ENCODE measurements at places on chromosomes 3 and 15. TPM values are rescaled to one million over a fixed set of nuclear protein-coding genes. Genes with fewer than 3 reads are reported as not detected.

GRCh38 chr15:72758182-72758581, 25.4 kb downstream of the ADPGK start:
- no peak for DNase-seq

- DNase-seq: no peak
These were observed 93.6 kb upstream of the ATP2B2 start for GRCh38 chr3:10599017-10599416.

GRCh38 chr3:127819656-127820055, 2.7 kb downstream of the MGLL start:
- DNase-seq: no peak

The WNT7A gene
- total RNA-seq: not detected

- no peak for DNase-seq
These were observed 85.0 kb upstream of the GALNT15 start for GRCh38 chr3:16089521-16089920.

DNA sequence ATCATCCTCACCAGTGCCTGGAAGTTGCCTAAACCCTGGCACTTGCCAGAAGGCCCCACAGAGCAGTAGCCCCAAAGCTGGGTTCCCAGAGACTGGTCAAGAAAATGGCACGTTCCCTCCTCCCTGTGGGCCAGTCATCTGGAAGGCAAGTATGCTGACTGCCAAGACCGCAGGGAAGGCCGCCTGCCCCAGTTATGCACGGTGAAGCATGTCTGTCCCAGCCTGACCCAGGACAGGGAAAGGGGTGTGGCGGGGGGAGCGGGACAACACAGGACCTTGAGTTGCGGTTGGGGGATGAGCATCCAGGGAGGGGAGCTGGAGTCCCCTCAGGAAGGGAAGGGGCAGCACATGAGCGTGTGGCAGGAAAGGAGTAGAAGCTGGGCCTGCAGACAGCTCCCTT, 33.0 kb downstream of the RBPMS2 start:
- DNase-seq: no peak

- DNase-seq: no peak
These were observed 37.2 kb downstream of the FSIP1 start for GRCh38 chr15:39745415-39745814.

GRCh38 chr3:129282727-129283327, 4.2 kb downstream of the HMCES start:
- no peak for DNase-seq
